Activated naive CD8-positive, alpha-beta T cell treated with anti-CD3 and anti-CD28 coated beads for 36 hours (primary cell): ENCODE measurements at places on chromosomes 6 and 20.

DNA sequence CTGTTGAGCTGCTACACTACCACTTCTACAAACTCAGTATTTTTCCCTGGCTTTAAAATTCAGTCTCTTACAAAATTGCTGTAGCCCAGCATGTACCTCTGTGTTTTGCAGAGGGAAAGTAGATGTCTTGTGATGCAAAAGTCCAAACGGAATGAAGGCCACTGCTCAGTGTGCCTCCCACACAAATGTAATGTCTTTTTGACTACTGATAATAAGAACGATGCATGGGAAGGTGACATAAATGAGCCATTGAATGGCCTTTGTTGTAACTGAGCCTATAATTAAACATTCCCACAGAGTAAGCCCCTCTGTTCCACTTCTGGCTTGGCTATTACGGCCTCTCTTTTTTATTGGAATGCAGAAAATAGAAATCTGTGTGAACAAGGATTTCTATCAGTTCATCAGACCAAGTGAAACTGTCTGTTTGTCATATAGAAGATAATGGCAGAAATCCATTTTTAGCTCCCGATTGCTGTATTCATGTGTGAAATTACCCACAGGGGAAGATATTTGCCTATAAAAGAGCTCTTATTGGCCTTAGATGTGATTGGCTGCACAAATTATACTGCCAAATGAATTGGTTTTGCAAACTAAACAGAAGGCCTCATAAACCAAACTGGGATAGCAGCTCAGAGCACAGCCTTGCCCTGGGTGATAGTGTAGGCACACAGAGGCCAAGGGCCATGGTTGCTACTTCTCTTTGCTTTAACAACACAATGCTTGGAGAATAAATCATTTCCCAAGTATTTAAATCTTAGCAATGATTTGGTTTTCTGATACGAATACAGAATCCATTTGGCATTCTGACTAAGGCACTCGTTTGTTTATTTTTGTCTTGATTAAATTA, 241.5 kb upstream of the PLN start:
- no peak for DNase-seq

DNA sequence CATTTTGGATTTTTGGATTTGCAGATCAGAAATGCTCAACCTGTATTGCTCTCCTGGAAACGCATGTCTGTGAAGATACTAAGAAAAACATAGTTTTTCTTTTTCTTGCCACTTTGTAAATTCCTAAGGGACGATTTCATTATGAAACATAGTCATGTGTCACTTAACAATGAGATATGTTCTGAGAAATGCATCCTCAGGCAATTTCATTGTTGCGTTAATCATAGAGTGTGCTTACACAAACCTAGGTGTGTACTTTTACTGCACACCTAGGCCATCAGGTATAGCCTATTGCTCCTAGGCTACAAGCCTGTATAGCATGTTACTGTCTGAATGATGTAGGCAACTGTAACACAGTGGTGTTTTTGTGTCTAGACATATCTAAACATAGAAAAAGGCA, 13.4 kb upstream of the THEMIS start:
- no peak for DNase-seq

DNA sequence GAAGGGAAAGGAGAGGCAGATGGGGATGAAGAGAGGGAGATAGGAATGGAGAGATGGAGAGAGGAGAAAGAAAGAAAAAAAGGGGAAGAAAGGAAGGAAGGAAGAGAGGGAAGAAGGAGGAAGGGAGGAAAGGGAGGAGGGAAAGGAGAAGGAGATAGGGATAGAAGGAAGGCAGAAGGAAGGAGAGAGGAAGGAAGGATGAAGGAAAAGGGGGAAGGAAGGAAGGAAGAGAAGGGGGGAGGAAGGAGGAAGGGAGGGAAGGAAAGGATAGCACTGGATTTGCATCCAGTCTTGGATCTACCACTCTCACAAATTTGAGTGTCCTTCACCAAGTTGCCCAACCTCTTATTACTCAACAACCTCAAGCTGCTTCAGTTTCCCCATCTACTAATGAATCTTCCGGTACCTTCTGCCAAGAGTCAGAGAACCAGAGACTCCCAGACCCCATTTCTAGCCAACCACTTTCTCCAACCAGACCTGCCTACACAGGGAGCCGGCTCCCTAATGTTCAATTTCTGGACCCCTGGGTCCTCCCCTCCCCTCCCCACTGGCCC, 79.7 kb upstream of the FOXP4 start:
- no peak for DNase-seq

DNA sequence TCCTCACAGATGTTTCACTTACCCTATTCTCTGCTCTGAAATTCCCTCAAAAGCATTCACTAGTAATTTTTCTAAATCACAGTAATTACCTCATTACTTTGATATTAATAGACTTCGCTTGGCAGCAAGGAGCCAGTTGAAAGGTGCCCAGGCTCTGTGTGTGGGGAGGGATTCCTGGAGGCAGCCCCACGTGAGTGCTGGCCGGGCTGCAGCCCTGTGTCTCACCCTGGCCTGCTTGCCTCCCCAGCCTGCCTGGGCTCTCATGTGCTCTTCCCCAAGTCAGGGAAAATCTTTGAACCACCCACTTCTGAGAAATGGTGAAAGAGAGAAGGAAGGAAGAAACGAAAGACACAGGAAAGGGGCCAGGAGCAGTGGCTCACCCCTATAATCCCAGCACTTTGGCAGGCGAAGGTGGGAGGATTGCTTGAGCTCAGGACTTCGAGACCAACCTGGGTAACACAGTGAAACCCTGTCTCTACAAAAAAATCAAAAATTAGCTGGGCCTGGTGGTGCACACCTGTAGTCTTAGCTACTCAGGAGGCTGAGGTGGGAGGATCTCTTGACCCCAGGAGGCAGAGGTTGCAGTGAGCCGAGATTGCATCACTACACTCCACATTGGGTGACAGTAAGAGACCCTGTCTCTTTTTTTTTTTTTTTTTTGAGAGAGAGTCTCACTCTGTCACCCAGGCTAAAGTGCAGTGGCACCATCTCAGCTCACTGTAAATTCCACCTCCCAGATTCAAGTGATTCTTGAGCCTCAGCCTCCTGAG, 20.0 kb upstream of the SNTA1 start:
- no peak for DNase-seq

GRCh38 chr6:27867051-27867944, 44.9 kb downstream of the OR2B2 start:
- peak; percentile 86 for DNase-seq

- no peak for DNase-seq
Observed at GRCh38 chr20:46221256-46221833, 87.0 kb downstream of the CDH22 start.

- DNase-seq, result no peak
Observed at GRCh38 chr6:50087231-50087954, 37.7 kb upstream of the DEFB112 start.

DNA sequence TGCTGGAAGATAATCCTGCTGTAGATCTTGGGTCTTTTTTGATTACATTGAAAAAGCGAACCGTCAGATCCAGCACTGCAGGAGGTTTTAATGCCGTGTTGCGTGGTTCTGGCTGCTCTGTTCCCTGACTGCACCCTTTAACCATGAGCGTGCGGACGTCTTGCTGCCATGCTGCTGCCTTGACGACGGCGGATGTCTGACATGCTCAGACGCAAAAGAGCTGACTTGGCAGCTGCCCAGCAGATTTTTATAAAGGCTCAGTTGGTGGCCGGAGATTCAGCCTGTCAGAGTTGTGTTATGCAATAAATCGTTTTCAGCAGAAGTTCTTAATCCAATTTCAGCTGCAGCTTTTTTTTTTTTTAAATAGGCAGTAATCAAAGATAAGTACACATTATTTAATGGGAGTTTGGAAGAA, 119.4 kb downstream of the JARID2 start:
- DNase-seq, result peak; percentile 61

DNA sequence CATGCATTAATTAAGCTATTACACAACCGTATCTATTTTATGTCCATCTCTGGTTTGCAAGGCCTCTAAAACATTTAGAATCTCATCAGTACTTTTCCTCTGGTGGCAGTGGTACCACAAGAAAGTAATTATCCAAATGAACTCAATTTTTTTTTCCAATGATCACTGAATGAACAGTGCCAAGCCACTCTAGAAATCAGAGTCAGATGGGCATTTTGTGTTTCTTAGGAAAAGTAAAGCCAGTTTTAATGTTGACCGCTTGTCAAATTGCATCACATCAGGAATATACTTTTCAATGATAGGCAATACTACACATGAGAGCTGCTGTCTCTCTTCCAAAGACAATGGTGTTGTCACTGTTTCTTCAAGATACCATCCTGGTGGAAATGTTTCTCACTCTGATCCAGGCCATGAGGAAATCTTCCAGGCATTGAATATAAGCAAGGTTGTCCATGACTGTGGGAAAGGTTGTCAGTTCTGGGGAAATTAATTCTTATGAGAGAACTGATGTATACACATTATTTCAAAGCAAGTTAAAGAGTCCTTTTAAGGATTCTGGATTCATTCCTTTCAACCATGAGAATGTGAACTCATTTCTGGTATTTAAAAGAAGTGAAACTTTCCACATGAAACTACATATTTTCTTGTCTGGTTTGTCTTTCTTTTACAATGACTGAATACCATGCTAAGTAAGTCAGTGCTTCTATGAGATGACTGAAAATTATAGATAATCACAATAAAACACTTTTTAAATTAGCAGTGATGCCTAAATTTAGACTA, 108.8 kb upstream of the TCF21 start:
- DNase-seq, result no peak

- no peak for DNase-seq
Observed at GRCh38 chr6:89048985-89049384, 31.6 kb upstream of the PNRC1 start.
